Activated CD8-positive, alpha-beta T cell treated with anti-CD3 and anti-CD28 coated beads, Interleukin-2, amount 10 ng/mL, durations not matched to agents 7 days and 5 days (primary cell): ENCODE measurements at places on chromosomes 1 and 21.
A peak's percentile ranks its signal among the peaks of the same experiment; 100 is the strongest.

GRCh38 chr1:30750731-30751291, 6.8 kb downstream of the LAPTM5 start:
- DNase-seq: no peak
- peaks cover 82% of the 10 kb centered on the region for H3K36me3 ChIP-seq
- no peaks in the 10 kb centered on the region for H3K27me3 ChIP-seq
- H3K27ac ChIP-seq: peak overlapping the region; percentile 89
- H3K4me1 ChIP-seq: peaks cover 96% of the 10 kb centered on the region

- peaks cover 60% of the 10 kb centered on the region for H3K4me1 ChIP-seq
- DNase-seq: no peak
- no peaks in the 10 kb centered on the region for H3K27me3 ChIP-seq
- no peak overlapping the region for H3K4me3 ChIP-seq
- H3K36me3 ChIP-seq: peaks cover 72% of the 10 kb centered on the region
- H3K27ac ChIP-seq: no peak overlapping the region
These were observed 13.2 kb downstream of the KYAT3 start for GRCh38 chr1:88979054-88979748.

DNA sequence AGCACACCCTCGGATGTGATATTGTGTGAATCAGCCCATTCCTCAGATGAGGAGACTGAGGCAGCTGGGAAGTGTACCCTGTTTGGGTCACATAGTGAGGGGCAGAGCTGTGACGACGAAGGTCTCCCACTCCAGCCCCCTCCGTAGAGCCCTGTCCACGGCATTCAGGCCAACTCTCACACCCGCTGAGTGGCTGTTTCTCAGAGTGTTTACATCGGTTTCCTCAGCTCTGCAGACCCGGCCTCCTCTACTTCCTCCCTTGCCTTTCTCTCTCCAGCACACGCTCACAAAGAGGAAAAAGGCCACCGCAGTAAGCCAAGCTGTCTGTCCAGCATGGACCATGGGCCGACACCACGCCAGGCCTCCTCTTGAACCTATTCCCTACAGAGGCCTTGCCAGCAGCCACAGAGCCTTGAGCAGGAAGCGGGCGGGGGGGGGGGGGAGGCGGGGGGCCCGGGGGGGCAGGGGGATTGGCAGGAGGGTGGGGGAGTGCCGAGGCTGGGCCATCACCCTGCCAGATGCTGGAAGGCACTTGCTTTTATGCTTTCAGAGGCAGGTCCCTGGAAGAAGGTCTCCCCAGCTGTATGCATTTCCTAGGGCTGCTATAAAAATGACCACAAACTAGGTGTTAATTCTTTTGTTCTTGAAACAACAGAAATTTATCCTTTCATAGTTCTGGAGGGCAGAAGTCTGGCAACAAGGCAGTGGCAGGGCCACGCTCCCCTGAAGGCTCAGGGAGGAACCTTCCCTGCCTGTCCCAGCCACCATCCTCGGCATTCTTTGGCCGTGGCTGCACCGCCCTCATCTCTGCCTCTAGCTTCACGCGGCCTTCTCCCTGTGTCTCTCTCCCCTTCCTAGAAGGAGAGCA, 178.4 kb downstream of the PSMG1 start:
- H3K4me3 ChIP-seq: no peak overlapping the region
- H3K27ac ChIP-seq: peak overlapping the region; percentile 84
- H3K4me1 ChIP-seq: peaks cover 32% of the 10 kb centered on the region
- no peaks in the 10 kb centered on the region for H3K27me3 ChIP-seq

DNA sequence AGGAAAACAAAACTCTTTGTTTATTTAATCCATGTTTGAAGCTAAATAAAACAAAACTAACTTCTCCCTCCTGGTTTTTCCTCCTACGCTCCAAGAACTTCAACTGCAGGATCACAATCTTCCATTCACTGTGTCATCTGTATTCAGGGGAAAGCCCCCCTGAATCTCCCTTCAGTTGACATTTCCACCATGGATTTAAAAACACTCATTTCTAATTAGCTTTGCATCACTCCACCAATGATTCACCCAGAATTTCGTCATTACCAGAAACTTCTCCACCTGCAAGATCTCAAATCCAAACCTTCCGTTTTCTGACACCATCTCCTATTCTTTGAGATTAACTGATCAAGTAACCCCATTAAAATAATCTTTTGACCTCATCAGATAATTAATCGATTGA, 10.9 kb upstream of the RGS5 start:
- no peaks in the 10 kb centered on the region for H3K4me1 ChIP-seq
- H3K36me3 ChIP-seq: no peaks in the 10 kb centered on the region

DNA sequence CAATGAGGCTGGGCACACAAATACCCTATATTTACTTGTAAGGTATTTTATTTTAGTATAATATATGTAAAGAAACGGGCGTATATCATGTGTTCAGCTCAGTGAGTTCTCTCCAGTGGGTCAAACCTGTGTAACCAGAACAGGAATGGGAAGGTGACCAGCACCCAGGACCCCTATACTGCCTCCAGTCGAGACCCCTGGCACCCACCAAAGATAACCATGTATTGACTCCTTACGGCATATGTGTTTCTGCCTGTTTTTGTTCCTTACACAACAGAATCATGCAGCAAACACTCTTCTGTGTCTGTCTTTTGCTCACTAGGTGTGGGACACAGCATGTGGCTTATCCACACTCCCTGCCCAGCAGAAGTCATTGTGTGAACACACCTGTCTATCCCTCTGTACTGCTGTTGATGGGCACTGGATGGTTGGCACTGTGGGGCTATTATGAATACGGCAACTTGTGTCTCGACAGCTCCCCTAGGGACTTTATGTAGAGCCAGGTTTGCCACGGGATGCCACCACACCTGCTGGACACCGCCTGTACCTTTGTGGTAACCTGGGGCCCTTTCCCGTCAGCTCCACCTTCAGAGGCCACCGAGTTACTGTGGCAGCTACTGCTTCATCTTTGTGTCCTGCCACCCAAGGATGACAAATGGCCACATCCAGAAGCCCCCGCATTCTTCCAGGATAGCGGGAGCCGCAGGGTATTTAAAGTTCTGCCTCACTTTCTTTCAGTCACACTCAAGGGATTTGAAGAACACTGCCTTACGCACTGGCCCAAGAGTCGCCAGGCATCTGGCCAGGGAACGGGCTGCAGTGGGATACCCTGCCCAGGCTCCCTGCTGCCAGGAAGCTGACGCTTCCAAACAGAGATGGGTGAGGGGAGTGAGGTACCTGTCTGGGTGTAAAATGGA, 23.5 kb upstream of the C2CD2 start:
- no peak overlapping the region for H3K27ac ChIP-seq
- no peaks in the 10 kb centered on the region for H3K36me3 ChIP-seq
- H3K4me3 ChIP-seq: no peak overlapping the region
- DNase-seq: no peak

- no peaks in the 10 kb centered on the region for H3K36me3 ChIP-seq
- no peak overlapping the region for H3K27ac ChIP-seq
- H3K4me1 ChIP-seq: no peaks in the 10 kb centered on the region
- peaks cover 2% of the 10 kb centered on the region for H3K27me3 ChIP-seq
- no peak for DNase-seq
These were observed 2.7 kb upstream of the OR10J4 start for GRCh38 chr1:159429074-159429861.

DNA sequence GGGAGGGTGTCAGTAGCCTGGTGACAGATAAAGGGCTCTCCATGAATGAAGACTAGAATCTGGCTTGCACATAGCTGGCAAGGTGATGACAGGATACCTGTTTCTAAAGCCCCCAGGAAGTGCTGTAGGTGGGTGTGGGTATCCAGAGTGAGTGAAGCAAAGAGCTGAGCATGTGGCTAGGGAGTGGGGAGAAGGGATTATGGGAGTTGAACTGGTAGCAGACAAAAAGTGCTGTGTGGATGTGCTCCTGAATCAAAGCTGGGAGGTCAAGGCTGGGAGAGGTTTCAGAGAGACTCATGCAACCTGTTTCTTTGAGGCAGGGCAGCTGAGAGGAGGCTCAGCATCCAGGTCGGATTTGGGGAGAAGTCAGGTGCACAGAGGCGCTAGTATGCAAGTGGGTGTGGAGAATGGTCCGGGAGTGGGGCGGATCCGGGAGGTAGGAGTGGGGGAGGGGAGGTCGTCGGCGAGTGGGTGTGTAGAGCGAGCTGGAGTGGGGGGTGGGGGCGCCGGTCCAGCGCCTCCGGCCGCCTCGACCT, 600 bp downstream of the ASTN1 start:
- H3K27me3 ChIP-seq: peaks cover 19% of the 10 kb centered on the region
- no peaks in the 10 kb centered on the region for H3K36me3 ChIP-seq
- no peak overlapping the region for H3K27ac ChIP-seq
- DNase-seq: no peak

DNA sequence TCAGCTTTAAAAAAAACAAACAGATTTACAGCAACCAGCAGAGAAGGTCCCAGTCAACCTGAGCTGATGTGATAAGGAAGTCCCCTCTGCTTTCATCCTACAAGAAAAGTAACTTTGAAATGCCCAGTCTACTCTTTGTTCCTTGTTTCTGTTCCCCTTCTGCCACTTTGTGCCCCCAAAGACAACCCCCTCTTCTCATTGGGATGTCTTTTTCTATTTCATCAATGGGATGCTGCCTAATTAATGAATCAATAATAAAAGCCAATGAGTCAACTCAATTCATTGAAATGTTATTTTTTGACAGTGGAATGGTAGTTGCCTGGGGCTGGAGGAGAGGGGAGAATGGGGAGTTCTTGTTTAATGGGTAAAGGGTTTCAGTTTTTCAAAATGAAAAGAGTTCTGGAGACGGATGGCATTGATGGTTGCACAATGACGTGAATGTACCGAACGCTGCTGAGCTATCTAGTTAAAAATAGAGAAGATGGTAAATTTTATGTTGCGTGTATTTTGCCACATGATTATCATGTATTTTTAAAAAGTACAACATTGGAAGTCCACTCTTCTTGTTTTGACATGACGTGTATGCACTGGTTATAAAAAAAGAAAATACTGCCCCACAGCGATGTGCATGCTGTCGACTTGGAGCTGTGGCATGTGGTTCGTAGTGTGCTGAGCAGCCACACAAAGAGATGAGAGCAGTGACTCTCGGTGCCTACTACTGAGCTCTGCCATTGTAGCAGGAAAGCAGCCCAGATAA, 22.4 kb upstream of the PADI2 start:
- H3K36me3 ChIP-seq: no peaks in the 10 kb centered on the region
- H3K27me3 ChIP-seq: peaks cover 17% of the 10 kb centered on the region
- no peak overlapping the region for H3K4me3 ChIP-seq
- no peak overlapping the region for H3K27ac ChIP-seq
- H3K4me1 ChIP-seq: no peaks in the 10 kb centered on the region

- peak overlapping the region; percentile 95 for H3K4me3 ChIP-seq
- peaks cover 27% of the 10 kb centered on the region for H3K4me1 ChIP-seq
- peak overlapping the region; percentile 92 for H3K27ac ChIP-seq
- peaks cover 11% of the 10 kb centered on the region for H3K36me3 ChIP-seq
- H3K27me3 ChIP-seq: peaks cover 4% of the 10 kb centered on the region
These were observed 683 bp upstream of the DMAP1 start for GRCh38 chr1:44212355-44213221.

- H3K4me3 ChIP-seq: no peak overlapping the region
- H3K27ac ChIP-seq: no peak overlapping the region
- H3K27me3 ChIP-seq: peaks cover 2% of the 10 kb centered on the region
- no peaks in the 10 kb centered on the region for H3K36me3 ChIP-seq
- no peak for DNase-seq
These were observed 77.2 kb upstream of the SIPA1L2 start for GRCh38 chr1:232707142-232707541.

GRCh38 chr1:234934611-234935033, 194.0 kb downstream of the TOMM20 start:
- H3K36me3 ChIP-seq: no peaks in the 10 kb centered on the region
- no peak overlapping the region for H3K27ac ChIP-seq
- H3K4me1 ChIP-seq: peaks cover 27% of the 10 kb centered on the region

- H3K27me3 ChIP-seq: no peaks in the 10 kb centered on the region
- H3K4me1 ChIP-seq: no peaks in the 10 kb centered on the region
- no peak overlapping the region for H3K27ac ChIP-seq
- DNase-seq: no peak
- H3K4me3 ChIP-seq: no peak overlapping the region
- H3K36me3 ChIP-seq: peaks cover 27% of the 10 kb centered on the region
These were observed 49.3 kb downstream of the ZNF678 start for GRCh38 chr1:227612658-227613057.

GRCh38 chr1:175808573-175808972, 65.2 kb upstream of the TNR start:
- no peak overlapping the region for H3K27ac ChIP-seq
- H3K36me3 ChIP-seq: no peaks in the 10 kb centered on the region
- DNase-seq: no peak
- H3K27me3 ChIP-seq: peaks cover 5% of the 10 kb centered on the region

GRCh38 chr1:93328809-93329760, 16.6 kb upstream of the DR1 start:
- H3K36me3 ChIP-seq: peaks cover 3% of the 10 kb centered on the region
- no peak for DNase-seq
- no peaks in the 10 kb centered on the region for H3K4me1 ChIP-seq
- H3K27ac ChIP-seq: no peak overlapping the region

GRCh38 chr1:112675728-112676381, 1.4 kb downstream of the MOV10 start:
- peaks cover 56% of the 10 kb centered on the region for H3K36me3 ChIP-seq
- H3K4me1 ChIP-seq: peaks cover 44% of the 10 kb centered on the region
- no peak for DNase-seq
- H3K27ac ChIP-seq: peak overlapping the region; percentile 84
- H3K27me3 ChIP-seq: no peaks in the 10 kb centered on the region

DNA sequence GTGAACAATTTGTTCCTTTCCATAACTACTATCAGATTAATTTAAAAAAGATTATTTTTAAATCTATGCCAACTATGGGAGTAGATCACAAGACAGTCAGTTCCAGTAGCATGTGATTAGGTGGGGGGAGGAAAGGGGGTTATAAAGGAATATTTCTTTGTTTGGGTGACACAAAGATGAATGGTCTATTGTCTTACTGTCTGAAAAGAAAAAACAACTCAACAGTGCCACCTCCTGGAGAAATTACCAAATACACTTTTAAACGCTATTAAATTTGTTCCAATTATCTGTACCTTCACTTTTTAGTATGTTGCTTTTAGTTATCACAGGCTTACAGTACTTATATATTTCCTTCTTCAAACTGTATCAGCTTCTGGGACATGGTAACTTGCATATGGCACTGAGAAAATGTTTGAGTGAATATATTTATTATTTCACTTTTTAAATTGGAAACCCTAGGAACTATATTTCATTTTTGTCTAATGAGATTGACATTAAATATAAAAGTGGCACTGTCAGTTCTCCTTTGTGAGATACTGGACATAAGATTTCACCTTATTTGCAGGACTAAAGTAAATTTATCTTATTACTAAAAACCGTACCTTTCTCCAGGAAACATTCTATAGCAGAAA, 1.7 kb upstream of the SORT1 start:
- H3K27ac ChIP-seq: no peak overlapping the region
- H3K4me3 ChIP-seq: peak overlapping the region; percentile 40
- peak; percentile 50 for DNase-seq
- peaks cover 36% of the 10 kb centered on the region for H3K4me1 ChIP-seq
